GF-D8 (cell line): ENCODE measurements at places on chromosomes 5 and 9.
A peak's percentile ranks its signal among the peaks of the same experiment; 100 is the strongest.

DNA sequence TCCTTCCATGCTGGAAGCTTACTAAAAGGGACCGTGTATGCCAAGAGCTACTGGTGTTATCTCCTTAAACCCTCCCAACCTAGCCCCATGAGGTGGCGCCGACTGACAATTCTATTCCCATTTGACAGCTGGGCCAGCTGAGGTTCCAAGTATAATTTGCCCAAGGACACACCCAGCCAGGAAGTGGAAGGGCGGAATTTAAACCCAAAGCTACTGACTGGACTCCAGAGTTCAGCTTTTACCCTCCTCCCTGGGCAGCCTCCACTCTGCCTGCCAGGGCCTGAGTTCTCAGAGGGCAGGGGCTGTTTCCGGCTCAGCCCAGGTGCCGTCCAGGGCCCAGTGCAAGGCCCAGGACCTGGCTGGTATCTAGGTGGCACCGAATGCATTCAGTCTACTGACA, 71.8 kb downstream of the C9orf50 start:
- DNase-seq = no peak

GRCh38 chr5:150904479-150905311, at the start of gene ZNF300:
Gene ZNF300, minus strand, starts transcription at chr5:150904980. Its CDS starts 1,825 bp downstream, at chr5:150903155.
- no peak for DNase-seq

GRCh38 chr9:19935422-19935821, 146.6 kb upstream of the SLC24A2 start:
- no peak for DNase-seq

DNA sequence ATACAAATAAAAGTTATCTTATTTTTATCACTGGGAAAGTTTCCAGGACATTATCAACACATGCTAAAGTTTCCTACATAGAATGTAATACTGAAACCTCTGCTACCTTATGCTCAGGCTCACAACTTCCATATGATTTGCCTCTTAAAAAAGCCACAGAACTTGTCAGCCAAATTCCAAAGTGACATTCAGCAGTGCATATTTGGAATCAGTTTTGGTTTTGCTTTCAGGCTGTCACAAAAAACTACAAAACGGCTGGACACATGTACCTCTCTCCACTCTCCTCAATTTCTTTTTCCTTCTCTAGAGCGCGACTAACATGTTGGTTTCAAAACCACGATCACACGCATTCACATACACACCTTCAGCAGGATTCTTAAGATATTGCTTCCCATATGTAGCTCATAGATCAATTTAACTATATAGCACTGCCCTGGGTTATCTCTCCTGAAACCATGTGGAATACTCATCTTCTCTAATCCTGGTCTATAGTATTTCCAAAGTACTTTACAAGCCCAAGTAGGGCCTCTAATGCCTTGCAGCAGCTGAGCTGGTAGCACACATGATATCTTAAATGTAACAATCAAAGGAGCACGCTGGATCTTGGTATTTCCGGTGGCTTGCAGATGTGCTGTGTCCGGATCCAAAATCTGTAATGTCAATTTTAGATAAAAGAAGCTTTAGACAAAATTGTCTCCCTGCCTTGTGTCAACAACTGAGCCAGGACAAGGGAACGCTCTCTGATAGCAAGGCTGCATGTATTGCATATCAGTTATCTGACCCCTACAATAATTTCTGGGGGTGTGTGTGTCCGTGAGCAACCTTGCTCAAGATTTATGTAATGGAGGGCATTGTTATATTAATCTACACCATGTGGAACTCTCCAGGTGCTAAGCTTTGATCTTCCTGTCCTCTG, 203.2 kb downstream of the DMRT2 start:
- DNase-seq = no peak

DNA sequence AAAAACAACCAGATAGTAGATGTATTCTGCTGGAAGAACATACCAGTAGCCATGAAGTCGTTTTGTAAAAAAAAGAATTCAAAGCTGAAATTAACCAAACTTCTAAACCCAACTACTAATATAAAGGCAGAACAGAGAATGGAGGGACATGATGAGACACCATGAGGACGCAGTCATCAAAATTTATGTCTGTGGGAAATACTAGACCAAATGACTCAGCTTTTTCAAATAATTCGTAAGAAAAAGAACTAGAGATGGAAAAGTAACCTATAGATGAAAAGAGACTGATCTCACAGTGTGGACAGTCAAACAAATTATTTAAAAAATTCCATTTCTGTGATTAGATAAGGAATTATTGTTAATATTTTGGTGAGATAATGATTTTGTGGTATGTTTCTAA, 10.3 kb downstream of the TTC23L start:
- DNase-seq = no peak

DNA sequence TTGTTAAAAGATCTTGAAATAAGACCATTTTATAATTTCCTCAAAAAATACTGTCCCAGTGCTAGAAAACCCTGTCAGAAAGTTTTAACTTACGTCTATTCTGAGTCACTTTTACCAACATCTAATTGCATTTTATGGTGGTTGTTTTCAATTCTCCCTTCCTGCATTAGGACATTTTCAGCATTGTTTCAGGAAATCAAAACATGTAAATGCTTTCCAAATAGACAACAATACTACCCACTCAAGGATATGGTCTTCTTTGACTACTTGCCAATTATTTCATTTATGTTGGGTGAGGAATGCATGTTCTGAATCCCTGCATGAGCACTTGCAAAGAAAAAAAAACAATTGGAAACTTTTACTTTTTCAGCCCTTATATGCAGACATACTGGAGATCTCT, 284.6 kb upstream of the PDE4D start:
- DNase-seq = no peak

DNA sequence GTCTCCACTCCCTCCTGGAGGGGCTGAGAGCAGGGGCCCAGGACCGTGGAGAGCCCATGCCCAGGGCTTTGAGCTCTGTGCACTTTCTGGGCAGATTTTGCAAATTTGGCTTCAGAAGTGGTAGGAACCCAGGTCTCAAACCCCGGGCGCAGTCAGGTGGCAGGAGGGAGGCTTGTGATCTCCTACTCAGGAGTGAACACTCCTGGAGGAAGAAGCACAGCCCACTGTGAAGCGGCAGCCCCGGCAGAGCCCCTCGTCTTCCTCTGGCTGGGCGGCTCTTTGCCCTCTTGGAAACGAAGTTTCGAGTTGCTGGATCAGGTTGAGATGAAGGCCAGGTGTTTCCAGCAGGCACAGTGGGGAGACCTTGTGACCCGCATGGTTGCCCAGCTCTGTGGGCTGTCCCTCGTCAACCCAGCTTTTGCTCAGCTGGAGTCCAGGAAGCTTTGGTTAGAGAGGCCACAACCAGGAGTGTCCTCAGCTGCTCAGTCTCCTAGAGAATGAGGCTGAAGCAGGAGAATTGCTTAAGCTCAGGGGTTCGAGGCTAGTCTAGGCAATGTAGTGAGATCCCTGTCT, 48.5 kb downstream of the WNK2 start:
- no peak for DNase-seq

GRCh38 chr9:137099231-137099630, 12.4 kb downstream of the MAN1B1 start:
- no peak for DNase-seq

DNA sequence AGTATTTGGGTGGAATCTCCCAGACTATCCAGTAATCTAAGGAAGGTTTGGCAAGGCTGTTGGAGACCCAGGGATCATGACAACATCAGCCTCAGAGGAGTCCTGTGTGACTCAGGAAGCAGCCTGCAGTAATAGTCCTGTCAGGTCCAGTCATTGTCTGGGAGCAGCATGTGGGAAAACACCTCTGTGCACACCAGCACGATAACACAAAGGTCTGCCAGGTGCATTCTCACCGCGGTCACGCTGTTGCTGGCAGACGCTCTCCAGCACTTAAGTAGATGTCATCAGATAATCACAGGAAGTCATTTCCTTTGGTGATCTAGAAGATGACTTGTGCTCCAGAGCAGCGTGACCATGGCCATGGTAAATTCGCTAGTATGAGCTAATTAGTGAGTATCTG, 99.2 kb upstream of the IQGAP2 start:
- no peak for DNase-seq

- DNase-seq = no peak
These were observed 115.9 kb downstream of the FBXL7 start for GRCh38 chr5:15615859-15616258.

GRCh38 chr5:54905246-54905795, 80.1 kb downstream of the ESM1 start:
- no peak for DNase-seq

DNA sequence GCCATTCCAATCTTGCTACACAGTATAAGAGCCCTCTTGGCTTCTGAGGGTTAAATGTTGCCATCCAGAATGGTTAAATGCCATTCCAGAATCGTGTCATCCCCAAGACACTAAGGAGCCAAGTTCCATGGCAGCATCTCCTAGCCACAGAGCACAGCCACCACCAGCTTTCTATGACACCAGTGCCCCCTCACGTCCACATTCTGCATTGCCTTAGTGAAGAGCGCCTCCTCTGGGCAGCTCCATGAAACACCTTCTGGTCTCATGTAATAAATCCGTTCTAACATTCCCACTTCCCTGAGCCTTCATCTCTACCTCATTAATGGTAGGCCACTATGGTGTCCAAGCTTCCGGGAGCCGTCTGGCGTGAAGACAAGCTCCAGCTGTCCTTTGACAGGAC, 12.4 kb downstream of the CBY3 start:
- DNase-seq = peak; percentile 4

GRCh38 chr5:44952376-44952775, 143.6 kb downstream of the MRPS30 start:
- DNase-seq = peak; percentile 1

GRCh38 chr5:132387640-132388117, 18.2 kb downstream of the SLC22A5 start:
- no peak for DNase-seq

DNA sequence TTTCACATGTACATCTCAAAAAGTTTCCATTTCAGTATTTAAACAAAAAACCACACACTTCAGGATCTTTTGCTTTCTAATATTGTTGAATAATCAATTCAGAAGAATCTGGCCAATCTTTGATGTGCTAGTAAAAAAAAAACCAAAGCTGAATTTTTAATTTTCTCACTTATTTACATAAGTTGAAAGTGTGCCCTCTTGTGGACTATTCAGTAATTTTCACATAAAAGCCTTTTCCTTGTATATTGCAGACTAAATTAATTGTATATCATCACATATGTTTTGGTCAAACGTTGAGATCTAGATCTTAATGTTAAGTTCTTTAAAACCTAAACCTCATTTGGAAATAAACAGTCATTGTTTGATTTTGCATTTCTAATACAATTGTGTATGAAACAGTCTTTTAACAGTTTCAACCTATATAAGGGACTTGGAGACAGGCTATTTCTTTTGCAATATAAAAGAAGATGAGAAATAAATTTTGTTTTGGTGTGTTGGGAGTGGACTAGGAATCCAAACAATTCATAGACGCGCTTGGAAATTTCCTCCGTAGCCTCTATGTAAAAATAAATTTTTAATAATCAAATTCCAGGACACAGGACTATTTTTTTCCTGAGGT, 68.1 kb downstream of the NIPBL start:
- peak; percentile 11 for DNase-seq

GRCh38 chr5:154686490-154686889, 68.7 kb upstream of the LARP1 start:
- no peak for DNase-seq

DNA sequence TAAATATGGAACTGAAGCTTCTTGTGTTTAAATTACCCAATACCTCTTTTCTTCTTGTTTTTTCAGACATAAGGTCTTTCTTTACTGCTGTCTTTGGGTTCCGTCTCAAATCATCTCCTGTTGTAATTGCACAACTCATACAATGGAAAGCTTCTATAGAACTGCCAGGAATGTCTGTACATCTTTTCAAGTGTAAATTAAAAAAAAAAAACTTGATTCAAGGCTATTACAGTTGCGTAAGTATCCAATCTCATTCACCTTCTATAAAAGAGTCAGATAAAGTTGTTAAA, 243.5 kb downstream of the ICE1 start:
- DNase-seq = no peak

DNA sequence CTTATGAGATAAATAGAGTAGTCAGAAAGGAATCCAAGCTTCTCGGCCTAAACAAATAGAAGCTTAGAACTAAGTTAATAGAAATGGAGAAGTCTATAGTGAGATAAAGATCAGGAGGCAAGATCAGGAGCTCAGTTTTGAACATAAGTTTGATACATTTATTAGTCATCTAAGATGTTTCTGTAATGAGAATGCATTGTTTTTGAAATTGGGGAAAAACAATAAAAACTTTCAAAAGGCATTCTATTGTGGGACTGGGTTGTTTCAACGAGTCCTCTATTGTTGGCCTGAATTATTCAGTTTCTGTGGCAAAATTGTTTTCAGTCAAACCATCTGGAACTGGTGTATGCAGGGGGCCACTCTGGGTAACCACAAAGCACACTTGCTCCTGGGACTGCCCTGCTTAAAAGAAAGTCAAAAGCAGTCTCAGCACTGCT, 181.0 kb upstream of the CLINT1 start:
- DNase-seq = no peak

- DNase-seq = no peak
These were observed 259.4 kb downstream of the HSPA4 start for GRCh38 chr5:133311176-133311575.

- no peak for DNase-seq
These were observed 1.7 kb upstream of the ARID3C start for GRCh38 chr9:34630402-34631154.

GRCh38 chr5:176420972-176421544, 4.7 kb upstream of the CLTB start:
- DNase-seq = no peak

DNA sequence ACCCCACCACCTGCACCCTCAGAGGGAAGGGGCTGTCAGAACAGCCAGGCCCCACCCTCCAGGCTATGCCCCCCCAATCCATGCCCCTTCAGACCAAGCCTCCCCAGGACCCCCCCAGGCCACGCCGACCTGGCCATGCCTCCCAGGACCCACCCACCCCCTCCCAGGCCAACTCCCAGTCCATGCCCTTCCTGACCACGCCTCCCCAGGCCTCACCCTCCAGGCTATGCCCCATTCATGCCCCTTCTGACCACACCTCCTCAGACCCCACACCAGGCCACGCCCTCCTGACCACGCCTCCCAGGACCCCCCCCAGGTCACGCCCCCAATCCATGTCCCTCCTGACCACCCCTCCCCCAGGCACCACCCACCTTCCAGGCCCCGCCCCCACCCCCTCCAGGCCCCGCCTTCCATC, 27.6 kb downstream of the TPPP start:
- no peak for DNase-seq

DNA sequence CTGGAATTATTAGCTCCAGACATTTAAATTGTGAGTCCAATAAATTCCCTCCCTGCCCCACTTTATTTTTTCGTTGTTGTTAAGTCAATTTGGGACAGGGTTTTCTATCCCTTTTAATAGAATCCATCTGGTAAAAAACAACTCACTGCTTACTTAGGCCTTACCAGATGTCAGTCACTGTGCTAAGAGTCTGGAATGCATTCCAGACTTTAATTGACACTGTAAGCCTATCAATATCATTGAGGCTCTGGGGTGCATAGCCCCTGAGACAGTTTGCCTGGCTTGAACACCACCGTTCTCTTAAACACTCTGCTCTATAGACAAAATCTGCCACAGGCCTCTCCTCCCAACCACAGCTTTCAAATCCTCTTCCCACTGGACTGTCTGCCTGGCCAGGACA, 175.9 kb downstream of the NSG2 start:
- DNase-seq = no peak

- DNase-seq = no peak
These were observed 665.7 kb downstream of the DNAH5 start for GRCh38 chr5:13278811-13279210.
